ENCODE measurements at places on chromosomes 11 and 22.

- no peak for DNase-seq
Observed at GRCh38 chr11:110759972-110760381, 47.7 kb upstream of the ARHGAP20 start.

DNA sequence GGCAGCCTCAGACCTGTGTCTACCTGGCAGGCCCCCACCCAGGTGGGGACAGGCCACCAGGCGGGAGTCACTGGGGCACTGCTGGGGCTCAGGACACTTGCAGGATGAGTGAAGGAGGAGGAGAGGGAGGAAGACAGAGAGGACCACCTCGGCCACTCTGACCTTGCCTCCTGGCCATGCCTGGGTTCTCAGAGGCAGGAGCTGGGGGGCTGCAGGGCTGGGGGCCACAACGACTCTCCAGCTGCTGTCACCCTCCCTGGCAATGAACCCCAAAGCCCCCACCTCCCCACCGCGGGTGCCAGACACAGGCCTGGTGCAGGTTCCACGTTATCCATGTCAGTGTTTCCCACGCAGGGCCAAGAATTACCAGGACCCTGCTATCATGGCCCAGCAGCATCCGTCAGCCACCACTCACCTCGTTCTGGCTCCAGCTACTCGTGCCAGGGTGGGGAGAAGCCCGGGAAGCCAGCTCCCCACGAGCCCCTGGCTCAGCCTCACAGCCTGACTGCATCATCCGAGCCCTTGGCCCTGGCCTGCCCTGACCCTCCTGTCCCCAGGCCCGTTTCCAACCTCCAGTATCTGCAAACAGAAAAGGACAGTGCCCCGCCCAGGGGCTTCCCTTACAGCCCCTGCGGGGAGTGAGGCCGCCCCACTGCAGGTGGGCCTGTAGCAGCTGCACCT, 62.4 kb downstream of the BRD1 start:
- DNase-seq: no peak

- DNase-seq: no peak
Observed at GRCh38 chr11:122038543-122038942, 77.5 kb downstream of the BLID start.

- DNase-seq: no peak
Observed at GRCh38 chr11:8745431-8746253, 63.0 kb downstream of the RPL27A start.

DNA sequence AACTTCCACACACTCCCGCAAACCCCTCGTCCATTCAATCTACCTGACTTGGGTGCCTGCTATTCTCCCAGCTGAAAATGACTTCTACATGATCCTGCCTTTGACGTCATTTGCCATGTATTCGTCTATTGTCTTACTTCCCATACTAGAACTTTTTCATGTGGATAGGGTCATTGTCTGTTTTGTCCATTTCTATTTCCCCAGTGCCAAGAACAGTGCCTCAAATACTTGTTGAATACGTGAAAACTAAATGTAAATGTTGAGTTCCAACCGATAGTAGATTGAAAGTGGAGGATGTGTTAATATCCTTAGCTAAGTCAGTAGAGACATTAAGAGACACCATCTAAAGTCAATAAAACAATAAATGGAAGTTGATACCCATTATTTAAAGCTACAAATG, 935 bp downstream of the TRIM68 start:
- peak; percentile 9 for DNase-seq

DNA sequence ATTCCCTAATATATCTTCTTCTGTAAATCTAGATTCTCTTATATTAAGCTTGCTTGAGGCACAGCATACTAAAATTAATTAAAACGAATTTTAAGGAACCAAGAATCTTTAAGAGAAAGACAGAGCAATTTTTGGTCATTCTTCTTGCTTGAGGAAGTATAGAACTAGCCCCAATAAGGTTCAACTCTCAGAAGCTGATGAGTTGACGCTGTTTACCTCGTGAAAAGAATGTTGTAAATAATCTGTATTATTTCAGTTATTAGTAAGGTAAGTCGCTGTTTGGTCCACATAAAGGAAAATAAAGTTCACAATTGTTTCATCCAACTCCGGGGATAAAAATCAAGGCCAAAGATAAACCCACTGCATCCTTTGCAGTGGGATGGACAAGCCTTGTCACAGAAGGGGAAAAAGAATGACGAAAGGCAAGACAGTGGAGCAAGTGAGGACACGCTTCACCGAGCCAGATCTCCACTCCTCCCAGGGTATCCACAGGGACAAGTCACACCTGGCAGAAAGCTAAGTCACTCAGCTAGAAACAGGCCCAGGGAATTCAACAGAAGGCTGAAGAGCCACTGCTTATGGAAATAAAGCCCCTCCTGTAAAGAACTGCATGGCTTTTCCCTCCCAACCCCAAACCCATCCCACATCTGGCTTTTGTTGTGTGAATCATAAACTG, 752 bp downstream of the POU2AF1 start:
- no peak for DNase-seq

GRCh38 chr11:23112987-23113886, 253.0 kb upstream of the CCDC179 start:
- DNase-seq: peak; percentile 20

GRCh38 chr22:33038131-33038772, 19.9 kb downstream of the SYN3 start:
- DNase-seq: peak; percentile 18

DNA sequence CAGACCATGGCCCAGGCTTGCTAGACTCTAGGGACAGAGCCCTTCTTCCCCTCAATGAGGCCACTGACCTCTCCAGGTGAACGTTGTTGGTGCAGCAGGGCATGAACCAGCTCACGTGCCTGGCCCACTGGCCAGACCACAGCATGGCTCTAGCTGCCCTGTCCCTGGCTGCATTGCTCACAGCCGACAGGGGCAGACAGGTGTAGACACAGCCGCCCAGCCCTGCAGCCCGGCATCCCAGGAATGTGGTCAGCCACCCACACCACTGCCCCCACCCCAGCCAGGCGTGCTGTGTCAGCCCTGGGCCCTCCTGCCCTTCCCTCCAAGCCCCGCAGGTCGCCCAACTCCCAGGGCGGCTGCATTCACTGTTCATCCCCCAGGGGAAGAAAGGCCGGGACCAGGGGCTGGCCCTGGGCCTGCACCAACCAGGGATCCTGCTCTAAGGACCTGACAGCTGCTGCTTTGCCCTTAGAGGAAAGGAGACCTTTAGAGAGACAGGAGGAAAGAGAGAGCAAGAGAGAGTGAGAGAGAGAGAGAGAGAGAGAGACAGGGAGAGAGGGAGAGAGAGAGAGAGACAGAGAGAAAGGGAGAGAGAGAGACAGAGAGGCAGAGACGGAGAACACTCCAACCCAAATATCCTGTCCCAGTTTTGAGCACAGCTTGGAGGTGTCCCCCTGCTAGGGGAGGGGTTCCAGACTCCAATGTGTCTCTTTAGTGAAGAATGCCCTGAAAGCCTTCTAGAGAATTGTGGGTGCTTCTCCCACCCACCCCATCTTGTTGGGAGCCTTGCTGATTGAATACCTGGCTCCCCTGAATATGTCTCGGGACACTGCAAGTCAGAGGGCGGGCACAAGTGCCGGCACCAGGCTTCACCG, 44.2 kb upstream of the LINC01488 start:
- no peak for DNase-seq

DNA sequence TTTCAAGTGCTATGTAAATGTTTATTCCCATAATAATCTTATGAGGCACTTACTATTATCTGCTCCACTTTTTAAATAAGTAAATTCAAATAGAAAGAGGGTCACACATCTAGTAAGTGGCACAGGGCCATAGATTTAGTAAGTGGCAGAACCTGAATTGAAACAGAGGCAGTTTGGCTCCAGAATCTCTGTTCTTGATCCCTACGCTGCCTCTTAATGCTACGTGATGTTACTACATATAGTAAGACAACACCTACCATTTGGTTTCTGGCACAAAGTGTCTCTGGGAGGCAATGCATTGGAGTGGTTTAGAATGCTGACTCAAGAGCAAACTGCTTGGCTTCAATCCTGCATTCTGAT, 1018.3 kb downstream of the DLG2 start:
- DNase-seq: no peak

GRCh38 chr11:18063125-18063524, 17.1 kb upstream of the TPH1 start:
- no peak for DNase-seq

GRCh38 chr11:71998649-71999310, at the start of gene IL18BP:
Gene IL18BP, plus strand, starts transcription at chr11:71998909. Its CDS starts 1,076 bp downstream, at chr11:71999985.
- DNase-seq: no peak
